Cortex of kidney (tissue), 1 donor: ENCODE measurements at places on chromosomes 7 and 10.

DNA sequence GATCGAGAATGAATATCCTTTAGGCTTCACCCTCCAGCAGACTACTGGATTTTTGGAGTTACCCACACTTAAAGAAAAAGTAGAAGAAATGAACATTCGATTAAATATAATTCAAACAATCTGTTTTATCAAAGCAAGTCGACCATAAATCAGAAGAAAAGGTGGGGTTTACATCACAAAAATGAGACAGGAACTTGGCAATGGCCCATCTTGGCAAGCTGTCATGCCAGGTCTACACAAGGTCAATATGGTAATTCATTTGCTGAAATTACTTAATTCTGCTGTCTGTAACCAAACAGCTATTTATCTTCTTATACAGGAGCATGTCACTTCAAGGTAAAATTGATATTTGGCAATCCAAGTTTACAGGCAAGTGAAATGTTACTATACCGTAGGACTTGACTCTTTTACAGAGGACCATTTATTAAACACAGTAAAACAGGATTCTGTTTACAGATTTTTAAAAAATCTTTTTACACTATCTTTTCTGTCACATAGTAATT is 640.6 kb upstream of the NRP1 start:
- no peak for DNase-seq

- no peak for DNase-seq
Observed at GRCh38 chr7:41882745-41883420, 180.0 kb upstream of the INHBA start.

DNA sequence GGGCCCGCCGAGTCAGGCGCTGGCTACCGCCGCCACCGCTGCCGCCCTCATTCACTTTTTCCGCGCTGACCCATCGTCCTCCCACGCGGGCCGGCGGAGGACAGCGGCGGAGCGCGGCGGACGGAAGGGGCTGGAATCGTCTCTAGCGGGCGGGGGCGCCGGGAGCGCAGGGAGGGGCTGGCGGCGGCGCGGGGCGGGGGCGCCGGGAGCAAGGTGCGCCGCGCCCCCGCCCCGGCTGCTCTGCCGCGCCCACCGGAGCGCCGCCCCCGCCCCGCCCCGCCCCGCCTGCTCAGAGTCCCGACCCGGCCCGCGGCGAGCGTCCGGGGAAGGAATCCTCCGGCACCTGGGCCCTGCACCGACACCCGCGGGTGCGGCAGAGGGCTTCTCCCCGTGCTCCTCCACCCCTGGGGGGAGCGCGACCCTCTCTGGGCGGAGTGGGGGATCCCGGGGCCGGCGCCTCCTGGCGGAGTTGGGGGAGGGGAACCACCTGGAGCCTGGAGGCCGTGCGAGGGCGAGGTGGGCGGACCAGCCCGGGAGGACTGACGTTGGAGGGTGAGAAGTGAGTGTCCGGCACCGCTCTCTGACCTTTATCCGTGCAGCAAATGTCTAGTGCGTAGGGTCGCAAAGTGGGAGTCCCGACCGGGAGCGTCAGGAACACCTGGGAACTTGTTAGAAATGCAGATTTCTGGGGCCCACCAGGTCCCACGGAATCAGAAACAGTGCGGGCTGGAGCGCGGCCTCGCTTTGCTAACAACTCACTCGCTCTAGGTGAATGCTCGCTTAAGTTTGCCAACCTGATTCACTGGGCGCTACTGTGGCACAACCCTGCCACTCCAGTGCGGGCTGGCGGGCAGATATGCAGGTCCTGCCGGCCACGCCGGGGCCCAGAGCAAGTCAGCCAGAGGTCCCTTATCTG is at the start of gene COBL:
Gene COBL (minus strand): TSS at position 144 of the 916 bp plus-strand sequence. CDS start 176 bp downstream, outside the sequence.
- DNase-seq: no peak

GRCh38 chr10:35203745-35204144 is 77.1 kb downstream of the CREM start:
- DNase-seq: no peak

GRCh38 chr7:128004623-128005022 is 26.6 kb downstream of the LRRC4 start:
- DNase-seq: no peak

DNA sequence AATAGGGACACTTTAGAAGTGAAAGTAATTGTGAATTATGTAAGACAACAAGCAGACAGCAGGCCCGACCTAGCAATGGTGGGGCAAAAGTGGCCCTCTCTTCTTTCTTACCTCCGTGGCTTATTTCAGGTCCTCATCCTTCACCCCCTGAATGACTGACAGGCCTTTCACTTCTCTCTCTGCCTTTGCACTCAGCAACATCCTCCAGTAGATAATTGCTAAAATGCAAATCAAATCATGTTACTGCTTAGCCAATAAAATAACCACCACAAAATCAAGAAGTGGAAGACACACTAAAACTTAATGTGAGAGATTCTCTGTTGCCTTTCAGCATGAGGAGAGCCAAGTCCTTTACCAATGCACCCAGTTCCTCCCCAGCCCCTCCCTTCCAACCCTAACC is 274.6 kb upstream of the ZNF32 start:
- DNase-seq: no peak

GRCh38 chr7:149060156-149060555 is 30.4 kb downstream of the ZNF786 start:
- no peak for DNase-seq

DNA sequence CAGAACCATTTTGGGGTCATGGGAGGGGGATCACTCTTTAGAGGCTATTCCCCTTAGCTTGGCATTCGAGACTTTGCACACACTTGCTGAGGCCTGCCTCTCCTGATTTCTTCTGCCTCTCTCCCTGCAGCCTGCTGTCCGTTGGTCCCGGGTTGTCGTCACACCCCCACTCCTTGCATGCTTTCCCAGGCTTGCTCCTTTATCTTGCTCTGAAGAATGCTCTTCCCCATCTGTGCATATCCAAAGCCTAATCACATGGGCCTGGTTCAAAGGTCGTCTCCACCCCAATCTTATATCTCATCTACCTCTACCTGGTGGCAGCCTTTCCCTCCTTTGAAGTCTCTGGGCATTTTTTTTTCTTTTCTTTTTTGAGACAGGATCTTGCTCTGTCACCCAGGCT is 24.3 kb upstream of the EMX2 start:
- no peak for DNase-seq

DNA sequence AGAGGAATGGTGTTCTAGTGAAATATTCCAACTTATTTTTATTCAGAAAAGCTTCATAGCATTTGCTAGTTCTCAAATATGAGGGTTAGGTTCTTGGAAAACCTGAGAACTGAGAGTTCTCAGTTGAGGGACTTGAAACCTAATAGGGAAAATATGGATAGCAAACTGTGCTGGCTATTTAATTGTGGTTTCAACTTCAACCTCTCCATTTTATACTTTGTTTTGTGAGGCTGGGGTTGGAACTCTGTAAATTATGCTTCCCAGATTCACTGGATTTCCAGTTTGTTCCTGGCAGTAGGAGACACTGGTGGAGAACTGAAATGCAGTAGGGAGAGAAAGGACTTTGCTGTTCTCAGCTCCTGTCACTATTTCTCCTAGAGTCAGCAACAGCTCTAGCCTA is 52.7 kb downstream of the CDK14 start:
- DNase-seq: no peak

DNA sequence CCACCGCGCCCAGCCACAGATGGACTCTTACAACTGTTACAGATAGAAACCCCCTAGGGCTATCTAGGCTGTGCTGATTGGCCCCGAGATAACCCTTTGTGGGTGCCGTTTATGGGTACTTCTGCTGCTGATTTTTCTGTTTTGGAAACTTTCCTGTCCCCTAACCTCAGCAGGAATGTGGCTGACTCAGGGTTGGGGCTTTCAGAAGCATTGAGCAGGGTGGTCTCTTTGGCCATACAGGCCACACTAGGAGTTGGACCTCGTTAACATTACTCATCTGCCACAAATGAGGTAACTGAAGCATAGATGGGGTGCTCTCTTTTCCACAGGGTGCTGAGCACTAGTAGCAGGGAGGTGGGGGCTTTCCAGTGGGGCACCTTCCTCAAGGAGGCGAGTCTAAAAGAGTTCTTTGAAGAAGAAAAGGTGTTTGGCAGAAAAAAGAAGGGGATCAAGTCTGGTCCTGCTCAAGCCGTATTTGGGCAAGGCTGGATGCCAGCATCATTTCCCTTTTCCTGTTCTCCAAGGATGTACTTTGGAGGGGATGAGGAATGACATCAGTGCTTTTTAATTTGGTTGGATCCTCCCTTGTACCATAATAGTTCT is 6.4 kb downstream of the ZSCAN25 start:
- DNase-seq: no peak

- DNase-seq: no peak
Observed at GRCh38 chr7:152411389-152411788, 24.4 kb downstream of the KMT2C start.

GRCh38 chr7:37076668-37077067 is 352.4 kb upstream of the AOAH start:
- DNase-seq: no peak

- DNase-seq: no peak
Observed at GRCh38 chr7:141590666-141591065, 39.5 kb downstream of the AGK start.

- DNase-seq: no peak
Observed at GRCh38 chr7:17448479-17449423, 150.3 kb downstream of the AHR start.

GRCh38 chr10:117552156-117552631 is 9.6 kb downstream of the EMX2 start:
- DNase-seq: no peak

- no peak for DNase-seq
Observed at GRCh38 chr7:155207326-155208002, 90.2 kb upstream of the INSIG1 start.

DNA sequence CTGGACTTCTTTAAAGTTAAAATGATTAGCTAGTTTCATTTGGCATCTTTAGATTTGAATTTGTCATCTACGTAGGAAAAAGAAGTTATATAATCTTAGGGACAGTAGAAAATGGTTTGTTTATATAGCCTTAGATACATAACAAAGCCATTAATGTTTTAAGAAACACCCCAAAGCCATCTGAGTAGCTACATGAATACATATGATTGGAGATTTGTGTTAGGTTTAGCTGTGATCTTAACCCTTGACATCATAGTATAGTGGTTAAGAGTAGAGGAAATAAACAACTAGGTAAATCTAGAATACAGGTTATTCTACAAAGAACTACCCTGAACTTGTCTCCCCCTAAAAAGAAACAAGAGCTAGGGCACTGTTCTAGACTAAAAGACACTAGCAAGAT is 18.1 kb downstream of the SAMD8 start:
- no peak for DNase-seq

DNA sequence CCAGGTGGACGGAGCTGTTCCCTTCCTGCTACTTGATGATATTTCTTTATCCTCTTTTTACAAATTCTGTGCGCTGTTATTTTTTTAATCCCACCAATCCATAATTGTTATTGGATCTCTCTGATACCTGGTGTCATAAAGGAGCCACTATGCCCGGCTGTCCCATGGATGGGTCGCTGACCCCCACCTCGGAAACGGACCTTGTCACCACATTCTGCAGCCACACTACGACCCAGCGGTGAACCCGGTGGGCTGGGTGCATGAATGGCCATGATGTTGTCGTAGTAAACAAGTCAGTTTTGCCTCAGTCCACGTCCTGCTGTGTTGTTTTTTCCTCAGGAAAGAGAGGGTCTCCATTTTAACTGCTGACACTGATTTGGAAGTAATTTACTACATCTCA is 112.2 kb downstream of the PKD1L1 start:
- no peak for DNase-seq
